ENCODE measurements at places on chromosomes 2 and 18.

DNA sequence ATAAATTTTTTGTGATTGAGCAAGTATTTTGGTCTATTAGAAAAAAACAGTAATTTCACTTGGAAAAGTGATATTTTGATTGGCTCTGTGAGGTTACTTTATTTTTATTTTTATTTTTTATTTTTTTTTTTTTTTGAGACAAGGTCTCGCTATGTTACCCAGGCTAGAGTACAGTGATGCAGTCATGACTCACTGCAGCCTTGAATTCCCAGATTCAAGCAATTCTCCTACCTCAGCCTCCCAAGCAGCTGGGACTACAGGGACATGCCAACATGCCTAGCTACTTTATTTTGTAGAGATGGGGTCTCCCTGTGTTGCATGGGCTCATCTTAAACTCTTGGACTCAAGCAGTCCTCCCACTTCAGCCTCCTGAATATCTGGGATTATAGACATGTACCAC, 60.9 kb upstream of the MGAT5 start:
- DNase-seq, result no peak

GRCh38 chr2:174951745-174952144, 53.4 kb downstream of the CHN1 start:
- no peak for DNase-seq

DNA sequence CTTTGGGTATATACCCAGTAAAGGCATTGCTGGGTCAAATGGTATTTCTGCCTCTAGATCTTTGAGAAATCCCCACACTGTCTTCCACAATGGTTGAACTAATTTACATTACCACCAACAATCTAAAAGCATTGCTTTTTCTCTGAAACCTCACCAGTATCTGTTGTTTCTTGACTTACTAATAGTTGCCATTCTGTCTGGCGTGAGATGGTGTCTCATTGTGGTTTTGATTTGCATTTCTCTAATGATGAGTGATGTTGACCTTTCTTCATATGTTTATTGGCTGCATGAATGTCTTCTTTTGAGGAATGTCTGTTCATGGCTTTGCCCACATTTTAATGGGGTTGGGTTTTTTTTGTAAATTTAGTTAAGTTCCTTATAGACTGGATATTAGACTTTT, 382.6 kb upstream of the ZNF804A start:
- no peak for DNase-seq

DNA sequence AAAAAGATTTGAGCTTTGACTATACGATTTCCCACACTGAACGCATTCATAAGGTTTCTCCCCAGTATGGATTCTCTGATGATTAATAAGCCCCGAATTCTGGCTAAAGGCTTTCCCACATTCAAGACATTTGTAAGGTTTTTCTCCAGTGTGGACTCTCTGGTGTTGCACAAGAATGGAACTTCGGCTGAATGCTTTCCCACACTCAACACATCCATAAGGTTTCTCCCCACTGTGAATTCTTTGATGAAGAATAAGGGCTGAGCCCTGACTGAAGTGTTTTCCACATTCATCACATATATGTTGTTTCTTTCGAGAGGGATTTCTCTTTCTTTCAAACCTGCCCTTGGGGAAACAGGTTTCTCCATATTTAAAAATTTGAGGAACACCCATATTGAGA, 6.9 kb downstream of the ZNF24 start:
- DNase-seq, result no peak

- no peak for DNase-seq
Observed at GRCh38 chr2:135473567-135473966, 57.5 kb downstream of the ZRANB3 start.

- no peak for DNase-seq
Observed at GRCh38 chr2:220789961-220790360, 782.1 kb downstream of the EPHA4 start.

- DNase-seq, result no peak
Observed at GRCh38 chr2:5472673-5473072, 219.5 kb upstream of the SOX11 start.
